ENCODE measurements at places on chromosomes 7 and 10.

DNA sequence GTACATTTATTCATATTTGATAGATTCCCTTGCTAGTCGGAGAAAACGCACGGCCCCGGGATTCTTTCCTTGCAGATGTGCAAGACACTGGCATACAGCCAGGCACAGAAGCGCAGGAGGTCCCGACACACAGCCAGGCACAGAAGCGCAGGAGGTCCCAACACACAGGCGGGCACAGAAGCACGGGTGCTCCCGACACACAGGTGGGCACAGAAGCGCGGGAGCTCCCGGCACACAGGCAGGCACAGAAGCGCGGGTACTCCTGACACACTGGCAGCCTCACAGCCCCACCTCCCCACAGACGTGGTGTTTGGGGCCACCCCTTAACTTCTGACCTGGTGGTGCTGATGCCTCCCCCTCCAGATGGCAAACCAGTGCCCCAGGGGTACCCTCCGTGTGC lies 237.3 kb downstream of the ZMYND11 start:
- no peak for DNase-seq

DNA sequence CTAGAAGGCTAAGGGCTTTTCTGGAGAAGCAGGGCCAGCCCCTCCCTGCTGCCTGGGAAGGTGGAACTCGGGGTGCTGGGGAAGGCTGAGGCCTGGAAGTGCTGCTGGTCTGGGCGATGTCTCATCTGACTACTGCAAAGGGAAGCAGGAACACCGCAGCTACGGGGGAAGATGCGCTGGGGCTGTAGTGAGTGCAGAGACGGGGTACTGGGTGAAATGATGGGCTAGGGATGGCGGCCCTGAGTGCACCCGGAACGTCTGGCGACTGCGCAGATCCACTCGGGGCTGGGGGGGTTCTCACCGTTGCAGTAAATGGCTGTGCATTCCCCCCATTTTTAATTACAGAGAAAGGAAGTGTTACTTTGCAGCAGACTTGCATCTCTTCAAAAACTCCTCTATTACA lies 195.4 kb upstream of the ADARB2 start:
- no peak for DNase-seq

DNA sequence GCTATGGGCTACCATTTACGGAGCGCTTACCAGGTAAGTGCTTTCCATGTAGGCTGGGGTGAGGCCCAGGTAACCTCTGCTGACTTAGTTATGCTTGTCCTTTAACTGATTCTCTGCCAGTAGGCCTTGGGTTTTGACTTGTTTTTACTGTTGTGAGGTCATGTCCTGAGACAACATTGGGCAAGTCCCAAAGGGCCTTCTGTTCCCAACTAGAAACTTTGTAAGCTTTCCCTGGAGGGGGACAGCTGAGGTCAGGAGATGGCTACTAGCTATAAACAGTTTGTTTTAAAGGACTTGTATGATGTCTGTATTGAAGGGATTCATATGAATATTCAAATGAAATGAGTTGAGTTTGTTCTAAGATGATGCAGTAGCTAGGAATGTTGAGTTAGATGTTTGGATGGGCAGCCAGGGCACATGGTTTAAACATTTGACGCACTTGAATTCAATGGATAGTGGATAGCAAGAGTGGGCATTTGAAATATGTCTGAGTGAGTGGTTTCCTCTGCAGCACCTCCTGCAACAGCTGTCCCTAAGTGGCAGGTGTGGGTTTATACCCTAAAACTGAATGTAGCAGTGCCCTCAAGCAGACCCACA lies 10.0 kb upstream of the SGPL1 start:
- no peak for DNase-seq

- DNase-seq, result no peak
Measured at GRCh38 chr7:151851145-151851751, 25.7 kb downstream of the PRKAG2 start.

- DNase-seq, result no peak
Measured at GRCh38 chr7:28510026-28510369, 97.7 kb downstream of the CREB5 start.

GRCh38 chr7:78605119-78605518 lies 806.5 kb downstream of the PHTF2 start:
- no peak for DNase-seq

DNA sequence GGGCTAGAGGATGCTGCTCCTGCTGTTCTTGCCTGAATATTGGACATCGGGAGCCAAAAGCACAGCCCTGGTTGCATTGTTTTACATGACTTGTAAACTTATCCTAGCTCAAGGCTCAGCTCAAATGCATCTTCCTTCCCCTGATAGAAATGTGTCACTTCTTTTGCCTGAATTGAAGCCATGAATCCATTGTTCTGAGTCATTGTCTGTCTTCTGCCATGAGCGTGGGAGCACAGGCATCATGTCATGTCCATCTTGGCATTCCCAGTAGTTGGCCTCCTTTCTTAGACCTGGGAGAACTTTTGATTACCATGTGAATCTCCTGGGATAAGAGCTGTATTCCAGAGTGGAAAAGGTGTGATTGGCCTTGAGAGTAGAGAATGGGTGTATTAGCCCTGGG lies 54.1 kb upstream of the OPN4 start:
- no peak for DNase-seq

- no peak for DNase-seq
Measured at GRCh38 chr7:133428326-133428725, 175.4 kb downstream of the EXOC4 start.

DNA sequence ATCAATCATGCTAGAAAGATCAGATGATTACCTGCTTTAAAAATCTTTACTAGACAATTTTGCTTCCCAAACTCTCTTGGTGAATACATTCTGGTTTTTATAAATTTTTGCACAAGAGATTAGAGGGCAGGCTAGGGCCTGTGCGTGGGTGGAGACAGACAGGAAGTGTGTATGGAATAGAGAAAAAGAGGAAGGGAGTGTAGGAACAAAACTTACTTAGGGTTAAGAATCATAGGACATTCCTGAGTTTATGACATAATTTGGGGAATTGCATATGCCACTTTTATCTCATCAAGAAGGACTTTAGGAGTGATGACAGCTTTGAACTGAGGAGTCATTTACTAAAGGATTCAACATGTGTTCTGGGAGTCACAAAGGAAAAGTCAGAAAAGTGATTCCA lies 31.3 kb downstream of the LAMB1 start:
- no peak for DNase-seq

DNA sequence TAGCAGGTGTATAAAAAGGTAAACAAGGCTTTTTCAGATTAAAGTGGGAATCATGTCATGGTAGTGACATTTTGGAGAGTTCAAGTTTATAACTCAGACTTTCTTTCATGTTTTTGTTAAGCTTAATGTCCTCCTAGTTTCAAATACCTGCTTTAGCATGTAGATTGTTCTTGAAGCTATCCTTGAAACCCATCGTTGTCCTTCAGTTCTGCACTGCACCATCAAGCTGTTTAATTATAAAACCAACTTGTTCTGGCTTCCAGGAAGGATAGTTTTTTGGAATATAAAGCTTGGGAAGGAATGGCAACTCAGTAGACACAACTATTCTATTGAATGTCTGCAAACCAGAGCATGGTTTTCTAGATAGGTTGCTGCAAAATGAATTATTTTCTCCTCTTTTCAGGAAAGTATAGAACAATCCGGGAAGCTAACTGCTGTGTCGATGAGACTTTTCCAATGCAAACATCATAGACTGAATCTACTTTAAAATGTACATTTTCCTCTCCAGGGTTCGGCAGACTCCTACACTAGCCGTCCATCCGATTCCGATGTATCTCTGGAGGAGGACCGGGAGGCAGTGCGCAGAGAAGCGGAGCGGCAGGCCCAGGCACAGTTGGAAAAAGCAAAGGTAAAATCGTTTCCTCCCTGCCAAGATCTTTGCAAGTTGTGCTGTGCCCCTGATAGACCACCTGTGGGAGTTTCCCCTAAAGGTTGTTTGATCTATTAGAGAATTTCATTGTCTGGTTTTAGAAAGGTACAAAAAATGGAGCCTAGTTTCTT lies 249.8 kb downstream of the NSUN6 start:
- DNase-seq, result no peak

GRCh38 chr10:16258291-16259040 lies 178.3 kb upstream of the PTER start:
- DNase-seq, result no peak

DNA sequence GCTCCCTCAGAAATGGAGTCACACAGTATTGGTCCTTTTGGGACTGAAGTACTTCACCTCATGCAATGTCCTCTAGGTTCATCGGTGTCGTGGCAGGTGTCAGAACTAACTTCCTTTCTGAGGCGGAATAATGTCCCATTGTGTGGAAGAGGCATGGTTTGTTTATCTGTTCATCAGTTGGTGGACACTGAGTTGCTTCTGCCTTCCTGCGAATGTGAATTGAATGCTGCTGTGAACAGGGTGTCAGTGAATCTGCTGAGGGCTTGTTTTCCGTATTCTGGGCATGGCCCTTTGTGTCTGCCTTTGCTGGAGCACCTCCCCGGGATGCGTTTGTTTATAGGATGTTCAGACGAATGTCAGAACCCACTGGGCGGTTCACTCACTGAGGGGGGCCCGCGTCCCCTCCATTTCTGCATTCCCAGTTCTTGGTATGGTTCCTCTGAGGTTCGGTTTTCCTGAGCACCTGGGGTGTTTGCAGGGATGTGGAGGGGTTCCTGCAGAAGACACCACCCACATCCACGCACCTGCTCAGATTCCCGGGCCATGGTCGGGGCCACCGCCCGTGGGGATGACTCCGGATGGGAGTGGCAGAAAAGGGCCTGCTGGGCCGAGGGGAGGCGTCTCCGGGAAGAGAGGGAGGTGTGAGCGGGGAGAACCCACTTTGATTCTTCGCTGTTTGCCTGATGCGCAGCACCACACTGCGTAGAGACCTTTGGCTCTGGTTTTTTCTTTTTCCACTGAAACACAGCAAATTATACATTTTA lies 33.1 kb downstream of the CHST12 start:
- no peak for DNase-seq

DNA sequence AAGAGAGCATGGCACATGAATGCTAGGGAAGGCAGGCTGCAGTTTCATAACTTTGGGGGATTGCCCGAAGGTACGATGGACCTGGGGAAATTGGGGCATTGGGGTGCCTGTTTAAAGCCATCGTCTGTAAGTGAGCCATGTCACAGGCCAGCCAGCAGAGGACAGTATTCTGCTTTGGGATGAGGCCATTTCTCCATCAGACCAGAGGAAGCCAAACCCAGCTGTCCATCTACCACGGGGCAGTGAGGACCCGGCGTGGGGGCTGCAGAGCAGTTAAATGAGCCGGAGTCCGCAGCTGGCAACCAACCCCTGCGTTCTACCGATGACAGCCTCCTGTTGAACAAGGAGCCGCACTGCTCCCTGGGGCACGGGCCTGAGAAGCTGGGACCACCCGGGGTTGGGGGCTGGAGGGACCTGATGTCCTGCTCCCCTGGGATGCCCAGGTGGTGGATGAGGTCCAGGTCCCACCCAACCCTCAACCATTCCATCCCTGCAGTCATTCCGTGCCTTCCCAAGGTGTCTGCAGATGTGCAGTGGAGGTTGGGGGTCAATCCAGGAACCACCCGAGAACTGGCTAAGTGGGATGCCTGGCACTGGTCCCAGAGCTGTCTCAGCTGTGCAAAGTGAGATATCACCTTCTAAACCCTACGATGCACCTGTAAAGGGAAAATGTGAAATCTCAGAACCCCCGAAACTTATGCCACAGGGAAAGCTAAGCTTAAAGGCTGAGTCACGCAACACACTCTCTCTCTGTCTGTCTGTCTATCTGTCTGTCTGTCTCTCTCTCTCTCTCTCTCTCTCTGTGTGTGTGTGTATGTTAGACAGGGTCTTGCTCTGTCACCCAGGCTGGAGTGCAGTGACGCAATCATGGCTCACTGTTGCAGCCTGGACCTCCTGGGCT lies 12.1 kb upstream of the RHBDD2 start:
- DNase-seq, result peak; percentile 87

All from GM13976 (cell line).